A172 (cell line): ENCODE measurements at places on chromosomes 5 and 9.

DNA sequence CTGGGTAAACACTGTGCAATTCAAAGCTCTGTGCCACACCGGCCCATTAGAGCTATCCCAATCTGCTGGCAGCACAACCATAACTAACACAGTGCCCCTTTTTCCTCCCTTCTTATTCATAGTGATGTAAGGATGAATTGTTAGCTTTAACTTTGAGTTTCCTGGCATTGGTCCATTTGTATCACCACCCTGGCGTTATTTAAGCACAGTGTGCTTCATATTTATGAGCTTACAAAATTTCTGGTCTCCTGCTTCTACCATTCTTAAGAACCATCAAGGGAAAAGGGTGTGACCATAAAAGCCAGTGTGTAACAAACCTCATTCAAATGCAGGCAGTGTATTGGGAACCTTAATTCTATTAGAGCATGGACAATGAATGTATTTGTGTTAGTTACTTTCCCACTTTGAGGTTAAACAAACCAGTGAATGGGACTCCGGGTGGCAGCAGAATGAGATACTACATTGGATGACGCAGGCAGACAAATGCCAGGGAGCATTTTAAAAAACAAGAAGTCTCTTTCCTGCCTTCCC is 222.6 kb downstream of the TMEM161B start:
- no peak for DNase-seq

- DNase-seq, result no peak
These were observed 10.5 kb downstream of the CLTB start for GRCh38 chr5:176405656-176406435.

- no peak for DNase-seq
These were observed 49.0 kb downstream of the NKD2 start for GRCh38 chr5:1057485-1058082.

DNA sequence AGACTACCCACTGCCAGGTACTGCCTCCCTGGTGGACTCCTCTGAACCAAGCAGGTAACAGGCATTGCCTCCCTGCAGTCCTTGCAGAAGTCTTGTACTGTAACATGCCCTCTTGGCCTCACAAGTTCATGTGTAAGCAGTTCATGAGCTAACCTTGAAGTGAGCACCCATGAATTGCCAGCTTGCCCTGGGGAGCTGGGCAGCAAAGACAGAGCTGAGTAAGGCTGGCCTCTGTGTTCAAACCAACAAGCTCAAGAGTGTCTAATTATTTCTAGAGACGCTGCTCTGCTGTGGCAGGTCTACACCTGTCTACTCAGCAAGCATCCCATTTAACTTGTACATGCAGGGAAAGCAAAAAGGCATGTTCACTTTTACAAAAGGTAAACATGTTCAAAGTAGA is 113.5 kb downstream of the FEM1C start:
- no peak for DNase-seq

DNA sequence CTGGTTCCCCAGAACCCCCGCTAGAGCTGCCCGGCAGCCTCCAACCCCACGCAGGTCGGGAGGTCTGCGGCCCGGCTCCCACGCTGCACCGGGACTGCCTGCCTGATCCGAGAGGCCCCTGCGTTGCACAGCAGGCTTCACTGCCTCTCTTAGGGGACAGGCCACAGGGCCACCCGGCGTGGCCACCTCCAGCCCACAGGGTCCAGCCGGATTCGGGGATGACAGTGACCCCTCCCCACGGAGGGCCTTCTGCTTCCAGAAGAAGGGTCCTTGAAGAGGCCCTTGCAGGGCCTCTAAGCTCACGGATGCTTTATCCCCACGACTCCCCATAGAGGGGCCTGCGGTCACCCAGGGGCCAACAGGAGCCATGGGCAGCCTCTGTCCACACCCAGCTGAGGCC is 66.1 kb upstream of the PPP1R26 start:
- no peak for DNase-seq

DNA sequence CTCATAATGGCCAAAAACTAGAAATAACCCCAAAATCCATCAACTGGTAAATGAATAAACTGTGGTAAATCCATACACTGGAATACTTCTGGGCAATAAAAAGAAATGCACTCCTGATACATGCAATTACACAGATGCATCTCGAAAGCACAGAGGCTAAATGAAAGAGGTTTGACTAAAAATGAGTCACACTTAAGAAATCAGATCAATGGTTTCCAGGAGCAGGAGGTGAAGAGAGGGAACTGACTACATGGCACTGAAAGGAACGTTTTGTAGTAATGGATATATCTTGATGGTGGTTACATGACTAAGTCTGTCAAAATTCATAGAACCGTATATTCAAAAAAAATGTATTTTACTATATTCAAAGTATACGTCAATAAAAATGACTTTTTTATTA is 42.4 kb downstream of the STRBP start:
- no peak for DNase-seq
